Activated CD4-positive, alpha-beta T cell treated with anti-CD3 and anti-CD28 coated beads, Interleukin-2, amount 50 U/mL, for 24 hours (primary cell): ENCODE measurements at places on chromosomes 4 and X.

DNA sequence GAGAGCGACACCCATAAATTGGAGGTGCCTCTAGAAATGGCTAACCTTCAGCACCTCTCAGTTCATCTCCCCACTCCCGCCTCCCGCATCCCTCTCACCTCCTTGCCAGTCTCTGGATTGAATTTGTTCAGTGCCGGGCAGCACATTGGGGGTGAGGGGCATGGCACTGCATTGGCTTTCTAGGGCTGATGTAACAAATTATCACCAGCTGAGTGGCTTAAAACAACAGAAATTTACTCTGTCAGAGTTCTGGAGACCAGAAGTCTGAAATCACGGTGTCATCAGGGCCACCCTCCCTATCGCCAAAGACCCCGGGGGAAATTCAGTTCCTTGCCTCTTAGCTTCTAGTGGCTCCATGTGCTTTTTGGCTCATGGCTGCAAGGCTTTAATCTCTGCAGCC, 105.1 kb upstream of the RBPJ start:
- no peak for DNase-seq

GRCh38 chr4:9594948-9595347, 150.7 kb downstream of the DEFB131A start:
- DNase-seq, result no peak

- no peak for DNase-seq
Measured at GRCh38 chr4:106602711-106603110, 234.1 kb upstream of the GIMD1 start.

- DNase-seq, result no peak
Measured at GRCh38 chrX:152157042-152157441, 18.7 kb upstream of the MAGEA10 start.

- no peak for DNase-seq
Measured at GRCh38 chr4:121308828-121309227, 72.0 kb downstream of the QRFPR start.

- DNase-seq, result no peak
Measured at GRCh38 chr4:155616117-155616516, 50.5 kb upstream of the GUCY1A1 start.

GRCh38 chrX:25198253-25198652, 182.5 kb upstream of the ARX start:
- no peak for DNase-seq

DNA sequence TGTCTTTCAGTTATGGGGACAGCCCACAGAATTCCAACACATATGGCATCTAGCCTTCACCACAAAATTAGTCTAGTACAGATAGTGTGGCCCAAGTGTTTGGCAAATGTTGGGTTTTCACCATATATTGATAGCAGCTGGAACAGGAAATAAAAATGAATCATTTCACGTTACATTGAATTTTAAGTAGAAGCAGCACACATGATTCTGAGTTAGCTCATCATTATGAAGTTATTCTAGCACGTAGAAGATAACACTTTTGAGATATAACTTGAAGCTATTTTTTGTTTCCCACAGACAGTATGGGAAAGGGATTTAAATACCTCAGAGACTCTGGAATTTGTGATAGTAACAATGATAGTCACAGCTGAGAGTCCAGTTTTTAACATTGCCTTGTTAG, 118.7 kb downstream of the FAT4 start:
- DNase-seq, result no peak

- DNase-seq, result no peak
Measured at GRCh38 chrX:7925867-7926472, 1.2 kb downstream of the PNPLA4 start.

DNA sequence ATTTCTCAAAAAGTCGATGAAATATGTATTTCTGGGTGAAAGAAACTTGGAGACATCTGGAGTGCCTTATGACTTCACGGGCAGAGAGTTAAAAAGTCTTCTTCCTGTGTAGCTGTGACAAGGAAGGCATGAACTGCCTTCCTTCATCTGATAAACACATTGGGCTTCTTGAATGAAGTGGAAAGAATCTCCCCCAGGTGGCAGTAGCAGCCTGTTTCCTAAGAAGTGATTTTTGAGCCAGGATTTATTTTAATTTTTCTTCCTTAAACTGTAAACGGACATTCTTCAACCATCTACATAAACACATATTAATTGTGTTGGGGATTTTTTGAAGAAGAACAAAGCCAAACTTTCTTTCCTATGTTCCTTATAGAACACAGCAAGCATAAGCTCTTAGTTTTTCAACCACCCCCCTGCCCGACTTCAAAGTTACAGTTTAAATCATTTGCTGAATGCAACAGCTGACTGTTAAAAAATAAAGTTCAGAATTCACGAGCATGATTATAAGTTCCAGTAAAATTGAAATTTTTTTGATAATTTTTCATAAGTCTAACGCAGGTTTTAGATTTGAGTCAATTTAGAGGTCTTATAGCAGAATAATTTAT, 980 bp upstream of the GIMD1 start:
- no peak for DNase-seq

GRCh38 chrX:51641421-51642021, 22.8 kb upstream of the CENPVL3 start:
- no peak for DNase-seq

GRCh38 chrX:134501941-134502340, 42.0 kb downstream of the HPRT1 start:
- DNase-seq, result no peak

GRCh38 chr4:140691369-140691768, 64.8 kb downstream of the TBC1D9 start:
- no peak for DNase-seq

- DNase-seq, result no peak
Measured at GRCh38 chr4:158161551-158162354, 11.1 kb downstream of the GASK1B start.

GRCh38 chrX:21940356-21940829, at the start of gene SMS:
Gene SMS (plus strand): TSS chrX:21940709. CDS start chrX:21940825, 116 bp downstream.
- DNase-seq, result peak; percentile 15

- DNase-seq, result no peak
Measured at GRCh38 chr4:131013226-131013625, 1917.3 kb downstream of the C4orf33 start.

DNA sequence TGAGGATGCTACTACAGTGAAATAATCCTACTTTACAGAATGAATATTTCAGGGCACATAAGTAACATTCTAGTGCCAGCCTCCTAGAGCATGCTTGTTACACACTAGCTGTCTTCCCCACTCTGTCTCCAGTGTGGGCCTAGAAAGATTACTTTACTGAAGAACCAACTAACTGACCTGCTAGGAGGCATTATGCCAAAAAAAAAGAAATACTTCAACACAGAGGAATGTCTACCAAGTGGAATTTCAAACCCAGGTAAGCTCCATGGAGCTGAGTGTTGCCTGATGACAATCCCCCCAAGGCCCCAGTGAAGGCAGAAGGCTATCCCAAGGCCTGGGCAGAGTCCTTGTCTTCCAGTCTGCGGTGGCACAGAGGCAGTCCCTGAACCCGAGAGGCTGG, 40.9 kb upstream of the STS start:
- no peak for DNase-seq
